NCI-H1105 treated with DMSO at 0.1 percent for 48 hours (cell line): ENCODE measurements at places on chromosomes 6 and 20.

- DNase-seq = no peak
Measured at GRCh38 chr6:108888745-108889144, 40.5 kb downstream of the ARMC2 start.

GRCh38 chr6:64602993-64603392, 967.4 kb downstream of the PHF3 start:
- no peak for DNase-seq

- DNase-seq = no peak
Measured at GRCh38 chr20:16434062-16434664, 139.1 kb downstream of the KIF16B start.

- DNase-seq = no peak
Measured at GRCh38 chr20:38094373-38094891, 60.9 kb downstream of the RPRD1B start.

- no peak for DNase-seq
Measured at GRCh38 chr20:64129146-64129782, 21.9 kb upstream of the NPBWR2 start.

DNA sequence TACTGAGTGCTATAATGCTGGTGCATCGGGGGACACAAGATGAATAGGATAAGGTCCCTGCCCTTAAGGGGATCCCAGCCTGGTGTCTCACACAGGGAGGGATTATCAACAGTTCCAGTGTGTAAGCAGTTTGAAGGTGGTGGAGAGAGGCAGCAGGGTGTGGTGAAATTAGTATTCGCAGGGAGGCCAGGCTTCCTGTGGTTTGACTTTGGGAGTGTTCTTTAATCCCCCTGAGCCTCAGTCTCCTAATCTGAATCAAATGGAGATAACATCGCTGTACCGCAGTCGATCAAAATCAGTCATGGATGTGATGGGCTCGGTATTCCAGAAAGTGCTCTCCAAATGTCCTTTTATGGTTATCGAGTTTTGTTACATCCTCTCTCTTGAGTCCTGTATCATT, 288.1 kb upstream of the SUPT3H start:
- no peak for DNase-seq
